ENCODE measurements at places on chromosomes 5 and 9. TPM values are rescaled to one million over a fixed set of nuclear protein-coding genes. Genes with fewer than 3 reads are reported as not detected.

CDX1 gene
- total RNA-seq, result not detected

COL5A1 gene
- total RNA-seq, result 46.9 TPM

CCL27 gene
- 0.33 TPM for total RNA-seq

PIP5KL1 gene
- 1.1 TPM for total RNA-seq

PDE6A gene
- 0.22 TPM for total RNA-seq

ZNF366 gene
- not detected for total RNA-seq

C9orf50 gene
- total RNA-seq, result not detected

MARCHF3 gene
- 1.5 TPM for total RNA-seq

SLC25A48 gene
- total RNA-seq, result 0.11 TPM

All from A549 treated with AZD2906 at 1 μM for 4 hours (cell line).